ENCODE measurements at places on chromosomes 1 and 21. TPM values are rescaled to one million over a fixed set of nuclear protein-coding genes. Genes with fewer than 3 reads are reported as not detected.

HORMAD1 gene
- total RNA-seq = under 0.01 TPM

CFAP74 gene
- total RNA-seq = not detected

BARHL2 gene
- not detected for total RNA-seq

OR2AK2 gene
- 3.2 TPM for total RNA-seq

S100A7 gene
- not detected for total RNA-seq

TNFRSF8 gene
- total RNA-seq = 0.27 TPM

OPRD1 gene
- not detected for total RNA-seq

UMODL1 gene
- 2.4 TPM for total RNA-seq

CAPN9 gene
- not detected for total RNA-seq

BCAR3 gene
- total RNA-seq = 1.1 TPM

HSD3B1 gene
- total RNA-seq = not detected

CHRM3 gene
- 54.7 TPM for total RNA-seq

KRTAP19-3 gene
- not detected for total RNA-seq

TRIM46 gene
- 32.6 TPM for total RNA-seq

DSCAM gene
- not detected for total RNA-seq

TINAGL1 gene
- 8.1 TPM for total RNA-seq

VHLL gene
- total RNA-seq = not detected

MIXL1 gene
- total RNA-seq = 1.6 TPM

PTBP2 gene
- total RNA-seq = 10.8 TPM

GSTM3 gene
- 13.5 TPM for total RNA-seq

PTCH2 gene
- total RNA-seq = 0.27 TPM

TBX19 gene
- total RNA-seq = 1.3 TPM

XCL1 gene
- total RNA-seq = not detected

All from hematopoietic multipotent progenitor cell (in vitro differentiated cells).